ENCODE measurements at places on chromosomes 4 and X.

GRCh38 chrX:124829930-124830329, 483.6 kb downstream of the SH2D1A start:
- DNase-seq = no peak

DNA sequence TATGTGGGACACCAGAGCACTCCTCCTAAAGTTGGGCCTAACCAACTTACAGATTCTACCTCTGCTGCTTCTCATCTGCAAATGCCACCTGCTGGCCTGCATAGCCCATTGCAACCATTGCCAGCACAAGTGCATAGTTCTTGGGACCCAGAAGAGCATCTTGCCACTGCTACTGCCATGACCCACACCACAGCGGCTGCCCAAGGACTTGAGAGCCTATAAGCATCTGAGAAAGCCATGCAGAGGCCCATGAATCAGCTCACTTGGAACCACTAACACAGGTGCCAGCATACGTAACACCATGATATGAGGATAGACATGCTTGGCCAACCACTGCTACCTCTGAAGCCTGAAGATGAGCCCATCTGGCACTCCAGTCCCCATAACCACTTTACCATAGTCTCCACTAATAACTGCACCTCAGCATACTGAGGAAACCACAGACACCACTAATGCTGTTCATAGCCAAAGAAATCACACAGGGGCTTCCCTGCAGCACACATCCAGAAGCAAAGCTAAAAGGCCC, 258.1 kb upstream of the AGTR2 start:
- no peak for DNase-seq

- DNase-seq = no peak
These were observed 5.2 kb downstream of the HTT start for GRCh38 chr4:3079694-3080123.

- DNase-seq = no peak
These were observed 651.6 kb upstream of the PITX2 start for GRCh38 chr4:111274486-111274885.

- no peak for DNase-seq
These were observed 40.3 kb upstream of the ACSL4 start for GRCh38 chrX:109773374-109773773.

DNA sequence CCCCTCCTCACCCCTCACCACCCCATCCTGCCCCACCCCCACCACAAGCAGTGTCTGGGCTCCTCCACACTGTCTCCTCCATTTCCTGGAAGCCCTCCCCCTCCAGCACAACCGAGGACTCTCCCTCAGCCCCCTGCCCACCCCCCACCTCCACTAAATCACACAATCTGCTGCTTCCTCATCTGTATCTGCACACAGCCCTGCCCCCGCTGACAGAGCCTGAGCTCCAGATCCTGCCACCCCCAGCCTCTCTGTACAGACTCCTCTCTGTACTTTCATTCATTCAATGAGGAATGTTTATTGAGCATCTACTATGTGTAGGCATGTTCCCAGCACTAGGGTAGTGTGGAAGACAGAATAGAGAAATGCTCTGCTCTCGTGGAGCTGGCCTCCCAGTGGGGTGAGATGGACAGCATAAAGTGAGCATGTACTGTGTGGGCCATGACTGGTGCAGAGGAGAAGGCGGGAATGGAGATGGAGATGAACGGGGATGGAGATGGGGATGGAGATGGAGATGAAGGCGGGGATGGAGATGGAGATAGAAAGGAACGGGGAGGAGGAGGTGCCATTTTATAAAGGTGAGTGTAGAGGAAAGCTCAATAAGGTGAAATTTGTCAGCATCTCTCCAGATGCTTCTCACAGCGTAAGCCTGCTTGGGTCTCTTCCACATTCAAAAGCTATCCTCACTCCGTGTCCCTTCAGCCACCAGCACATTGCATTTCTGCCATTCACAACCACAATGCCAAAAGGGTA, 2.5 kb upstream of the PPP2R2C start:
- no peak for DNase-seq

DNA sequence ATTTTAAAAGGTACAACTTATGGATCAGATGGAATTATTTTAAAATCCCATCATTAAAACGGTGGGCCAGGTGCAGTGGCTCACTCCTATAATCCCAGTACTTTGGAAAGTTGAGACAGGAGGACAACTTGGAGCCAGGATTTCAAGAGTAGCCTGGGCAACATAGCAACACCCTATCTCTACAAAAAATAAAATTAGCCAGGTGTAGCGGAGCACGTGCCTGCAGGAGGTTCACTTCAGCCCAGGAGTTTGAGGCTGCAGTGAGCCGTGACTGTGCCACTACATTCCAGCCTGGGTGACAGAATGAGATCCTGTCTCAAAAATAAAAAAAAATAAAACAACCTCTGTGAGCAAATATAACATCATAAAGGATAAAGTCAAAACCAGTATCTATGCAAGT, 11.4 kb downstream of the ADH5 start:
- DNase-seq = no peak

- DNase-seq = no peak
These were observed 80.4 kb downstream of the EPHA5 start for GRCh38 chr4:65589921-65590320.

- peak; percentile 37 for DNase-seq
These were observed at the start of gene PCDH18 for GRCh38 chr4:137531986-137532868. TSS of gene PCDH18 (minus strand) at chr4:137532494. CDS start at chr4:137532088, 406 bp downstream.

- no peak for DNase-seq
These were observed 44.6 kb downstream of the PALLD start for GRCh38 chr4:168541266-168541953.

GRCh38 chrX:9576059-9576458, 111.2 kb downstream of the TBL1X start:
- DNase-seq = no peak

- DNase-seq = no peak
These were observed 3.3 kb upstream of the AWAT2 start for GRCh38 chrX:70052895-70053615.

GRCh38 chr4:38819569-38819968, 15.0 kb upstream of the TLR1 start:
- DNase-seq = no peak

DNA sequence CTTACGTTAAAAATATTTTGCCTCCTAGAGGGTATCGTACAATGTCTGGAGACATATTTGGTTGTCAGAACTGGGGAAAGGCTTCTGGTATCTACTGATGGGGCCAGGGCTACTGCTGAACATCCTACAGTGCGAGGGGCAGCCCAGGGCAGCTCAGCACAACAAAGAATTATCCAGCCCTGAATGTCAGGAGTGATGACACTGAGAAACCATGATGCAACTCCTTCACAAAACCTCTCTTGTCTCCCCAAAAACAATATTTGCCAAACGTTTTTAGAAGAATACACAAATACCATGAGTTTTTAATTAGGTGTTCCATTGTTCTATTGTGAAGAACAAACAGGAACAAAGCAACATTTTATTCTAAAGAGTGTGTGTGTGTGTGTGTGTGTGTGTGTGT, 43.4 kb upstream of the CLNK start:
- no peak for DNase-seq

- DNase-seq = no peak
These were observed 616.2 kb upstream of the GRIA3 start for GRCh38 chrX:122567911-122568310.

DNA sequence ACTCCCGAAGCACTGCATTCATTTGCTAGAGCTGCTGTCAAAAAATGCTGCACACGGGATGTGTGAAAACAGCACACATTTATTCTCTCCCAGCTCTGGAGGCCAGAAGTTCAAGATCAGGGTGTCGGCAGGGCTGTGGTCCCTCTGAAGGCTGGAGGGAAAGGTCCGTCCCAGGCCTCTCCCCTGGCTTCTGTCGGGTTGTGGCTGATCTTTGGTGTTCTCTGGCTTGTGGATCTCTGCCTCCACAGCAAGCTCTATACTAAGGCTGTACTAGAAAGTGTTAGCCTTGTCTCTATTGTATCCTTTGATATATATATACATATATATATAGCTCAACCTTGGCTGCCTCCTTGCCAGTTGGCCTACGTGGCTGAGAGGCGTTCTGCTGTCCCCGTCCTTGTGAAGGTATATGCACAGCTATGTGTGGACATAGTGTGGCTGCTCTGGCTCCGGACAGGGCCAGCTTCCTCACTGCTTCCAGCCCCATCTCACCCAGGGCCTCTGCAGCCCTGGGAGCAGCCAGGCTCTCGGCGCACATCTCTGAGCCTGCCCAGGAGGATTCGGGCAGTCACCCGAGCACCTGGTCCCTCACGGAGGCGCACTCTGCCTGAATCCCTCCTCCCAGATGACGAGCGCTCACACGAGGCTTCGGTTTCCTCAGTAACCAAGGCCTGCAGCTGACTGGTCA, 15.0 kb upstream of the DUSP9 start:
- DNase-seq = no peak

GRCh38 chr4:2924765-2925301, 38.4 kb downstream of the NOP14 start:
- DNase-seq = no peak

- DNase-seq = no peak
These were observed 4.0 kb upstream of the PCDH7 start for GRCh38 chr4:30716158-30716557.

- no peak for DNase-seq
These were observed 26.9 kb downstream of the CRLF2 start for GRCh38 chrX:1185561-1185960.

- no peak for DNase-seq
These were observed 161.0 kb upstream of the GPRIN3 start for GRCh38 chr4:89468602-89469001.

GRCh38 chrX:54358424-54359211, 772 bp upstream of the WNK3 start:
- DNase-seq = peak; percentile 40

DNA sequence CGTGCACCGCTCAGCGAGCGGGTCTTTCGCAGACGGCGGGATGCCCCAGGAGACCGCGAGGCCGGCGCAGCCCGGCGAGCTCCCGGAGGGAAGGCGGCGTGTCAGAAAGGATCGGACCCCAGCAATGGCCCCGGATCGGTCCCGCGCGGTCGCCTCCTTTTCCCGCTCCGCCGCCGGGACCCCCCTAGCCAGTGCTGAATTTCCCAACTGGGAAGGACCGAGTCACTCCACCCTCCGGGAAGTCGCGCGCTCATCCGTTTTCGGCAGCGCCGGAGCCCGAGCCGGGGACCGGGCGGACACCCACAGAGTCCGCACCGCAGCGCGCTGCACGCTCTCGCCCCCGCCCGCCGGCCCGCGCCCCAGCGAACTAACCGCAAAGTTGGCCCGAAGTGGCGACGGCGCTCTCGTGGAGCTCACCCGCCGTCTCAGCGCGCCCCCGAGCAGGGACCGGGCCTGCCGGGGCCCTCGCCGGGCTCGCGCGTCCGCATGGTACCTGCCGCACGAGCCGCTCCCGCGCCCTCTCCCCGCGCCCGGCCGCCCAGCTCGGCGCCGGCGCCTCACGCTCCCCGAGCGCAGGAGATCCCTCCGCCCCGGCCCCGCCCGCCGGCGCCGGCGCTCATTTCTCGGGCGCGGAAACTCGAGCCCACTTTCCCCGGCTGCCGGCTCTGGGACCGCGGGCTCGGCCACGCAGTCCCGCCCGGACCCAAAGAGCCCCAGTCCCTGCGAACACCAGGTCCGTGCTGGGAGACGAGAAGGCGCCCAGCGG, at the start of gene FAT1:
Gene FAT1, minus strand, starts transcription at position 565 of the 766 bp plus-strand sequence. CDS start 14,029 bp downstream, outside the sequence.
- no peak for DNase-seq

GRCh38 chrX:9875801-9876200, 89.6 kb downstream of the SHROOM2 start:
- no peak for DNase-seq

GRCh38 chr4:11397146-11397545, 31.5 kb downstream of the HS3ST1 start:
- DNase-seq = no peak
